ENCODE measurements at places on chromosomes 6 and 20.
A peak's percentile ranks its signal among the peaks of the same experiment; 100 is the strongest.

- no peak for DNase-seq
These were observed 75.0 kb downstream of the IRF4 start for GRCh38 chr6:466564-466963.

DNA sequence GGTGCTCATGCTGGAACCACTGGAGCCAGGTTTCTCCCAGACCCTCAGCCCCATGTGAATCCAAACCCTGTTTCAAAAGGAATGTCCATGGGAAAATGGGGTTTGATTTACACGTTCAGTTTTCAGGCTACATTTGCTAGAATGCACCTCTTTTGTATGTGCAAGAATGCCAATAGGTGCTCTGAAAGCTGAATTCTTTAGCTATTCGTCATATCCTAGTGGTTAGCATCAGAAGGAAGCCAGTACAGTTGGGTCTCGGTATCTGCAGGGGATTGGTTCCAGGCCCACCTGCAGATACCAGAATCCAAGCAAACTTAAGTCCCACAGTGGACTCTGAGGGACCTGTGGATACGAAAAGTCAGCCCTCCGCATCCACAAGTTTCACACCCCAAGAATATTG, 93.4 kb downstream of the UST start:
- no peak for DNase-seq

DNA sequence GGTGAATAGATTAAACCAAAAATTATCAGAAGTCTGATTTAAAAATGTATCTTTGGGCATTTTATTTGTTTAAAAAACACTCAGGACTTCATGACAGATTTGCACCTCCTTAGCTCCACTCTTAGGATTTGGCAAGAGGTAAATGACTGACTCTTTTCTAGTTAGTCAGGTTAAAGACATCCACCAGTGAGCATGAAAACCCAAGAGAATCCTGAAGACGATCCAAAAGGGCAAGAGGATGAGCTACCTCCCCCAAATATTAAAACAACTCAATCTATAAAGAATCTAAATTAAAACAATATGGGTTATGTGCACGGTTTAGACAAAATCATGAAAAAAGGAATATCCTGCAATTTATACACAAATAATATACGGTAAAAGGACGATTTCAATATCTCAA, 89.4 kb upstream of the OPRM1 start:
- DNase-seq = no peak

- DNase-seq = peak; percentile 51
These were observed 54.6 kb downstream of the B4GALT5 start for GRCh38 chr20:49659056-49659455.

GRCh38 chr6:136037876-136038460, 186.5 kb downstream of the PDE7B start:
- DNase-seq = no peak

- no peak for DNase-seq
These were observed 46.2 kb downstream of the NT5E start for GRCh38 chr6:85496009-85496579.

GRCh38 chr20:8795404-8795803, 273.5 kb upstream of the PLCB4 start:
- no peak for DNase-seq

DNA sequence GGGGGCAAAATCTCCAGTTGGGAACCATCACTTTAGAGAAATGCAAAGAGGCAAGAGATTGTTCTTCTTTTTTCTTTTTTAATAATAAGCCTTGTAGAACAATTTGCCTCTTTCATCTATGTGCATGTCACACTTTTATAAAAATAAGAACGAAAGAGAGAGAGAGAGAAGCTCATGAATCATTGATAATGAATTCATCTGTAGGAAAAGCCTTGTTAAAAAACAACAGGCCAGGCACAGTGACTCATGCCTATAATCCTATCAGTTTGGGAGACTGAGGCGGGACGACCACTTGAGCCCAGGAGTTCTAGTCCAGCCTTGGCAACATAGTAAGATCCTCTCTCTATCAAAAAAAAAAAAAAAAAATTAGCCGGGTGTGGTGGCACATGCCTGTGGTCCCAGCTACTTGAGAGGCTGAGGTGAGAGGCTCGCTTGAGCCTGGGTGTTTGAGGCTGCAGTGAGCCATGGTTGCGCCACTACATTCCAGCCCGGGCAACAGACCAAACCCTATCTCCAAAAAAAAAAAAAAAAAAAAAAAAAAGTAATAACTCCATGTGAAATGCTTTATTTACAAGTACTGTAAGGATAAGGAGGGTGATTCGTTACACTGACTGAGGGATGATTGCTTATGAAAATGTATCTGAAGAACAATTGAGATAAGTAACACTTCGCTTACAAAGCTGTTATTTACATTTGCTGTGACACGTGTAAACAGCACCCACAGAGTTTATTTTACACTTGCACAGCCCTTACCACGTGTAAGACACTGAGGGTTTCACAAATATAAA, 6.0 kb downstream of the CCN5 start:
- no peak for DNase-seq

DNA sequence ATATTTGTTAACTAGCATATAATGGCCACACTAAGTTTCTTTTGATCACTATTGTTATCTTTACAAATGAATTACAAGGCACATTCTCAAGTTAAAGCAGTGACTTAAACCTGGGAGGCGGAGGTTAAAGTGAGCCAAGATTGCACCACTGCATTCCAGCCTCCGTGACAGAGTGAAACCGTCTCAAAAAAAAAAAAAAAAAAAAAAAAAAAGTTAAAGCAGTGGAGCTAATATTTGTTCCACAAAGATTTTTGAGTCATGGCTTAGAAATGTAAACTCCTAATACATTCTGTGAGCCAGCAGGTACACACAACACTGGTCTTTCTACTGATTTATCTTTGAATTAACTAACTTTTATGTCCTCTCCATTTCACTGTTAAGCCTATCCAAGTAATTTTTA, 221.7 kb upstream of the HTR1E start:
- DNase-seq = no peak

All from D341Med (cell line).